ENCODE measurements at places on chromosomes 5 and 9. TPM values are rescaled to one million over a fixed set of nuclear protein-coding genes. Genes with fewer than 3 reads are reported as not detected.

Gene SAXO1
- 0.20 TPM for polyA plus RNA-seq

Gene NKD2
- 25.2 TPM for polyA plus RNA-seq

Gene C5
- polyA plus RNA-seq = 5.7 TPM

Gene ORM2
- polyA plus RNA-seq = not detected

Gene HMCN2
- 4.7 TPM for polyA plus RNA-seq

Gene AK8
- 4.4 TPM for polyA plus RNA-seq

Gene MRPL36
- polyA plus RNA-seq = 40.3 TPM

Gene PCDH1
- 52.0 TPM for polyA plus RNA-seq

Gene SPATA31A3
- not detected for polyA plus RNA-seq

Gene RMI1
- polyA plus RNA-seq = 12.5 TPM

Gene SLC6A18
- polyA plus RNA-seq = not detected

Gene SIT1
- not detected for polyA plus RNA-seq

Gene SEMA4D
- polyA plus RNA-seq = 109 TPM

Gene PCDHAC1
- polyA plus RNA-seq = 3.8 TPM

Gene CATSPER3
- polyA plus RNA-seq = 0.75 TPM

Gene NEURL1B
- 17.1 TPM for polyA plus RNA-seq

Gene KCNV2
- polyA plus RNA-seq = 0.36 TPM

Gene ZNF608
- 67.8 TPM for polyA plus RNA-seq

Gene WHRN
- polyA plus RNA-seq = 24.8 TPM

Gene FOXI1
- polyA plus RNA-seq = not detected

Gene DMRTA1
- 0.59 TPM for polyA plus RNA-seq

Gene MEIKIN
- 1.1 TPM for polyA plus RNA-seq

Gene PCDHGC5
- 5.4 TPM for polyA plus RNA-seq

Gene VCAN
- polyA plus RNA-seq = 145 TPM

Gene NUTM2F
- not detected for polyA plus RNA-seq

Gene STPG3
- polyA plus RNA-seq = 0.68 TPM

Gene OBP2B
- not detected for polyA plus RNA-seq

Gene PCDHA9
- polyA plus RNA-seq = 3.5 TPM

Gene EQTN
- 0.33 TPM for polyA plus RNA-seq

Gene GFRA3
- polyA plus RNA-seq = 13.6 TPM

Gene MYORG
- polyA plus RNA-seq = 26.5 TPM

Gene TUBB4B
- polyA plus RNA-seq = 441 TPM

Gene PCAT7
- 0.53 TPM for polyA plus RNA-seq

Gene BHMT2
- polyA plus RNA-seq = 8.2 TPM

Gene RANBP17
- 20.0 TPM for polyA plus RNA-seq

Gene KLF4
- 42.9 TPM for polyA plus RNA-seq

Gene FAM170A
- not detected for polyA plus RNA-seq

Gene ADRA1B
- 11.6 TPM for polyA plus RNA-seq

Gene DDX4
- polyA plus RNA-seq = 0.30 TPM

Gene FRRS1L
- 77.4 TPM for polyA plus RNA-seq

Gene SAP30L
- polyA plus RNA-seq = 39.3 TPM

Gene PCDHGB4
- polyA plus RNA-seq = 16.0 TPM

Gene FBP2
- not detected for polyA plus RNA-seq

Gene SHOC1
- polyA plus RNA-seq = 0.51 TPM

Gene PLAC8L1
- 2.1 TPM for polyA plus RNA-seq

Gene PCDHGB2
- polyA plus RNA-seq = 14.0 TPM

Gene ECM2
- polyA plus RNA-seq = 25.2 TPM

Gene ORM1
- polyA plus RNA-seq = not detected

Gene C9
- 0.08 TPM for polyA plus RNA-seq

Gene WNT8A
- 0.30 TPM for polyA plus RNA-seq

Gene TEX48
- not detected for polyA plus RNA-seq

Gene OTULIN
- 14.0 TPM for polyA plus RNA-seq

Gene STKLD1
- polyA plus RNA-seq = 2.5 TPM
